ENCODE measurements at places on chromosomes 16 and 17.
A peak's percentile ranks its signal among the peaks of the same experiment; 100 is the strongest.

DNA sequence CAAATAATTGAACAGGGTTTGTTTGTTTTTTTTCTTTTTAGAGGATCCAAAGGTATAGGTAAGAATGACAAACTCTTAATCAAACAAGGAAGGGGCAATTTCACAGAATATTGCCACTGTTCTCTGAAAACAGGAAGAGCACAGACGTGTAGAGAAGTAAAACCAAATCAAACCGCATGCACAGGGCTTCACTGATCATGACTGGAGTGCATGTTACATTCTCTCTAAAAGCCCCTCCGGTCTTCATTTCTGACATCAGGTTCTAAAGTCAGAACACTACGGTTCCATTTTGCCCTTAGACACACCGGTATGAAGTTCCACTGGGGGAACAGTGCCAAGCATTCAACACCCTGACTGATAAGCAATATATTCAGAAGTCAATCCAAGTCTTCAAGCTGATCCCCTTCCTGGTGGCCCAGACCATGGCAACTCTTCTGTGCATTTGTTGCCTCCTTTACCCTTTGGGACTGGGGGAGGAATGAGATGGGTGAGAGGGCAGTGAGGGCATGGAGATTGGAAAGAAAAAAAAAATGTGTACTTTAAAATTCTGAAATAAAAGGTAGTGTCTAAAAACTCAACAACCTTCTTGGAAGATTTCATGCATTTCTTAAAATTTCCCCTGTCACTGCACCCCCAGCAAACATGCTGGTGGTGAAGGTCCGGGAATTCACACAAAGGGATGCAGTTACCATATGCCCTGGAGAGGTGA, 1.4 kb downstream of the MMD start:
- DNase-seq, result no peak

- no peak for DNase-seq
Observed at GRCh38 chr17:61235001-61235826, 164.4 kb upstream of the TBX2 start.

DNA sequence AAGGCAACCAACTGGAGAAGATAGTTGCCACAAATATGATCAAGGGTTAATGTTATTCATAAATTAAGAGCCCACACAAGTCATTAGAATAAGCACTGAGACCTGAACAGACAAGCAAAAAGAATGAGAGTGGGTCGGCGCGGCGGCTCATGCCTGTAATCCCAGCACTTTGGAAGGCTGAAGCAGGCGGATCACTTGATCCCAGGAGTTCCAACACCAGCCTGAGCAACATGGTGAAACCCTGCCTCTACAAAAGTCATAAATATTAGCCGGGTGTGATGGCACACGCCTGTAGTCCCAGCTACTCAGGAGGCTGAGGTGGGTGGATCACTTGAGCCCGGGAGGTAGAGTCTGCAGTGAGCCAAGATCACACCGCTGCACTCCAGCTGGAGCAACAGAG, 40.7 kb upstream of the STH start:
- DNase-seq, result no peak

DNA sequence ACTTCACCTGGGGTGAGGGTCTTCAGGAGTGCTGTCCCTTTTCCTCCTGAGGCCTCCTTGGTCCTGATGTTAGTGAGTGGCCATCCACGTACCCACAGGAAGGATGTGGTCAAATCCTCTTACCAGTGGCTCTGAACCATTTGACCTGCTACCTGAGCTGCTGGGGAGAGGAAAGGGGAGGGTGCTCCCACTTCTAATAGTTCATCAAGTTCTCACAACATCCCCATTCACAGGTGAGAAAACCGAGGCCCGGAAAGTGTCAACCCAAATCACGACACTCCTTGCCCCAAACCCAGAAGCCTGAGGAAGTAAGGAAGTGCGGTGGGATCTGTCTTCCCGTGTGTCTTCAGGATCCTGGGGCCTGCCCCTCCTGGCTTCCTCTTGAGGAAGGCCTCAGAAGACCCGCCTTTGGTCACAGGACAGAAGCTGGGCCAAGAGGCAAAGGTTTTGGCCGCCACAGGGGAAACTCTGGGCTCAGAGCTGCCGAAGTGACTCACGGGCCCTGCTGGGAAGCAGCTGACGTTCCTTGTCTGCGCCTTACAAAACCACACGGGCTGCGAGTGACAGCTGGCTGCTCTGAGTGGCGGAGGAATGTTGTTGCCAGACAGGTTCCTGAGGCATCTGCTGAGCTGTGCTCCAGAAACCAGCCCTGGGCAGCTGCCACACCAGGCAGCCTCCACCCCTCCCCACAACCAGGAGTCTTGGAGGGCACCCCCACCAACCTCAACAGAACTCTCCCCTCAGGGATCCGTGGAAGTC, 13.9 kb upstream of the KIFC3 start:
- peak; percentile 99 for DNase-seq

DNA sequence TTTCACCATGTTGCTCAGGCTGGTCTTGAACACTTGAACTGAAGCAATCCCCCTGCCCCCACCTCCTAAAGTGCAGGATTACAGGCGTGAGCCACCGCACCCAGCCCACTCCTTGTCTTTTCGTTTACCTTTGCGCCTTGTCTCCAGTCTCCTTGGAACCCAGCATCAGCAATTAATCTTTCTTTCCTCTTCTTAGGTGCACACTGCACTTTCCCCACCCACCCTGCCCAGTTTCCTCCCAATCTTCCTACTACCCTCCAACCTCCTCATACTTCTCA, 1.5 kb upstream of the CLDN7 start:
- no peak for DNase-seq

DNA sequence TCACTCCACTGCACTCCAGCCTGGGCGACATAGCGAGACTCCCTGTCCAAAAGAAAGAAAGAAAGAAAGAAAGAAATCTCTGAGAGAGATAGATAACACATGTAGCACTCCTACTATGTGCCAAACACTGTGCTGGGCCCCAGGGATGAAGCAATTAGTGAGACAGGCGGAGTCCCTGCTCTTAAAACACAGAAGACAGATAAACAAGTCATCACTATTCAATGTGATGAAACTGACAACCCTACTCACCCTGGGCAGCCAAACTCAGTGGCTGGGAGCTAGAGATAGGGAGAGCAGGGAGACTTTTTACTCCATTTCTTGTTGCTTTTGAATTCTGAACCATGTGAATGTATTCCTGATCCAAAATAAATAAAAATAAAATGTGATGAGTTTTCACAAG, 35.2 kb upstream of the GOSR2 start:
- no peak for DNase-seq

- no peak for DNase-seq
Observed at GRCh38 chr16:1945559-1946391, 2.8 kb upstream of the MSRB1 start.

DNA sequence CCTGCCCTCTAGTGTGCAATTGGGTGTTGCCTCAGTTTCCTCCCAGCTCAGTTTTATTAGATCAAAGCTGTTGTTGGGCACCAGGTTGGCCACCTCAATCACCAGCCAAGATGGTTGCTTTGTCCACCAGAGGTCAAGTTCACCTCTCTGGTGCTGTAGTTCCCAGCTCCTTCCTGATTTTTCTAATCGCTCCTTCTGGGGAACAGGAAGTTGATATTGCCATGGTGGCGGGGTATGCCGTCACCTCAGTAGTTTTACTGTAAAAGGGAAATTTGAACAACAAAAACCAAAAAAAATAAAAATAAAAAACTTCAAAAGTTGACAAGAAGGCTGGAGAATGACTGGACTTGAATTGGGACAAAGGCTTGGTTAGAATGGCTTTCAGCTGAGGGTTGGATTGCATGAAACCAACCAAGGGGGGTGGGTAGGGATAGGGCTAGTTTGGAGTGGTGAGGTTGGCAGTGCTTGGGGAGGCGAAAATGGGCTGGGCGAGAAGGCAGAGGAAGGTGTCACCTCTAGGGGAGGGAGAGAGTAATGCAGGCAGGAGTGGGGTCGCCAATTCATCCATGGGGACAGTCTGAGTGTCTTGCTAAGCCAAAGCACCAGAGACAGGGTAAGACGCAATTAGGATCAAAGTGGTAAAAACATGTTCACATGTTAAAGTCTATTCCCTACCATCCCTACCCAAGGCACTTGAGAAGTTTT, 6.2 kb downstream of the EFNB3 start:
- DNase-seq, result no peak

GRCh38 chr17:35586569-35587073, 501 bp upstream of the AP2B1 start:
- no peak for DNase-seq

GRCh38 chr17:55830699-55831471, 80.0 kb downstream of the PCTP start:
- no peak for DNase-seq

GRCh38 chr17:2943981-2944380, 119.4 kb downstream of the OR1D5 start:
- DNase-seq, result no peak

DNA sequence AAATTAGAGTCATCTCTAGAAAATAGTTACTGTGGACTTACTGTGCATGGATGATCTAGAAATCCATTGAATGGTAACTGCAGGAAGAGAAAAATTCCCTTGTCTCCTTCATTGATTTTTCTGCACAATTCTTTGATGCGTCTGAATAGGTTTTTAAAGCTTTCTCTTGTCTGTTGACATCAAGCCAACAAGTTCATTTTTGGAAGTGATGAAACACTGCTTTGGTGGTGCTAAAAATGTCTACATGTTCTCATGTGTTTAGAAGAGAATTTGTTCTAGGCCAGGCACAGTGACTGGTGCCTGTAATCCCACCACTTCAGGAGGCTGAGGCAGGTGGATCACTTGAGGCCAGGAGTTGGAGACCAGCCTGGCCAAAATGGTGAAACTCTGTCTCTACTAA, 57.1 kb upstream of the AXIN2 start:
- no peak for DNase-seq

DNA sequence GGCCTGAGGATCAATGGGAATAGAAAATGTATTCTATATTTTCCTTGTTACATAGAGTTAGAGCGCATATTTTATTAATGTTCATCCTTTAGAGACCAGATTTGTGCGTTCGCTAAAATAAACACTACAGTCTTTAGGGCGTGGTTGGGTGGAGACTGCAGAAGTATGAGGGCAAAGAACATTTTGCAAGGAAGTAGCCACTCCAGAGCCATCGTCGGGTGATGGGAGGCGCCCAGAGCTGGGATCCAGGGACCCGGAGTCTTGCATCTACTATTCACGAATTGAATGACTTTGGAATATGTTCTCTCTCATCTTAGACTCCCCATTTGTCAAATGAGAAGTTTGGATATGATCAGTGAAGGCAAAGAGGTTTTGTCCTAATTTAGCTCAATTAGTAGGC, 154.2 kb upstream of the IRX6 start:
- no peak for DNase-seq

DNA sequence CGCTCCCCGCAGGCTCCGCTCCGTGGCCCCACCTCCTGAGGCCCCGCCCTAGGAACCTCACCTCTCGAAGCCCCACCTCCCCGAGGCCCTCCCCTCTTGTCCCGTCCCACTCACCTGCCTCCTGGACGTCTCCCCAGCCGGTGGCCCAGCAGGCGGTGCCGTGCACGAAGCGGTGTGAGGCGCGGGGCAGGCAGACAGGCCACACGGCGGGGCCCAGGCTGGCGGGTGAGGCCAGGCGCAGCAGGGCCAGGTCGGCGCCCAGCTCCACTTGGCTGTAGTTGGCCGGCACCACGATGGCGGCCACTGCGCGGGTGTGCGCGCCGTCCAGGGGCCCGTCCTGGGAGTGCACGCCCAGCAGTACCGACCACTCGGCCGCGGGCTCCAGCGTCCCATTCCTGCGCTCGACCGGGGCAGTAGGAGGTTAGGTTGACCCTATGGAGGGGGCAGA, 1.6 kb downstream of the PRSS36 start:
- peak; percentile 66 for DNase-seq

DNA sequence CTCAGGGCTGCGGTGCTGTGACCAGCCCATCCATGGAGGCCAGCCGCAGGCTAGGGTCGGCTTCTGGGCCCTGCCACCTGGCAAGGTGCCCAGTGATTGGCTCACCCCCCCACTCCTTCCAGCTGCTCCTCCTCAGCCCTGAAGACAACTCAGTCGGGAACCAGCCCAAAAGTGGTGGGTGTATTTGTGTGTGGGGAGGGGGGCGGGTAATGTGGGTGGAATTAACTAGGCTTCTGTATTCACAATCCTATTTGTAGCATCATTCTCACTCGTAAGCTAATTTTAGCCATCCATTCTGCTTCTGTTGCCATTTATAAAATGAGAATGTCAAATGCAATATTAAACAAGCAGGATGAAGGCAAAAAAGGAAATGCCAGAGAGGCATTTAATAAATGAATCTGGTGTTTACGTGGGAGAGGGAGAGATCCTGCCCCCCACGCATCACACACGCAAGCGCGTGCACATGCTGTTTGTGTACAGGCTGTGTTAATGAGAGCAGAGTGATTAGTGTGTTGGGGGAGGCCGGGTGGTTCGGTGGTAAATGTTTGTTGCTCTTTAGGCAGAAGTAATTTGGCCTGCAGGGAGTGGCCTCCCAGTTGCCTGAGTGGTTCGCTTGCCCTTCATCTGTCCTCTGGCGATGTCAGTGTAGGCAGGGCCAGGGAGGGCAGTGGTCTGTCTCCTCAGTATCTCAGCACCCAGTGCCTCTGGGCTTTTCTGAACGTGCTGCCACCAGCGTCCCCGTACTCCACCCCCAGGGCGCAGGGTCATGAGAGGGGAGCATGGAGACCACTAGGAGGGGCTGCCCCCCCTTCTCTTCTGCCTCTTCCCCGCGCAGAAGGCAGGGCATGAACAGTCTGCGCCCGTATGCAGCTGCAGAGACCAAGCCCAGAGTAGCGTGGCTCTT, 140.1 kb downstream of the CCDC182 start:
- DNase-seq, result no peak

DNA sequence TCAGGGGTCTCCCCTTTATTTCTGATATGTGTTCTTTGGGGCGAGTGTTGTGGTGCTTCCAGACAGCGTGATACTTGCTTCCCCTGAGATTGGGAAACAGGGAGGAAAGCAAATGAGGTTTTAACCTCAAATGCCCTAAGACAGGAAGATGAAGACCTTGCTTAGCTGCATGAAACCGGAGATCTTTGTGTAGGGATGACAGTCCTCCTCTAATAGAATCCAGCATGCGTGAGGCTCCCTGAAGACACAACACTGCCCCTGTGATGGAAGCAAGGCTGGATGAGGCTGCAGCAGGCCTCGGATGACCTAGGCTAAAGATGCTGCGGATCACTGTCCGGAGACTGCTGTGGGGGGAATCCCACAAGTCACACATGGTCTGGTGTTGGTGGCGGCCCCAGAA, 491.0 kb downstream of the CDH13 start:
- DNase-seq, result no peak

Data from epithelial cell of esophagus (primary cell).